ENCODE measurements at places on chromosomes 2 and 18.

GRCh38 chr18:61352611-61353010 is 19.4 kb downstream of the CDH20 start:
- DNase-seq = no peak

DNA sequence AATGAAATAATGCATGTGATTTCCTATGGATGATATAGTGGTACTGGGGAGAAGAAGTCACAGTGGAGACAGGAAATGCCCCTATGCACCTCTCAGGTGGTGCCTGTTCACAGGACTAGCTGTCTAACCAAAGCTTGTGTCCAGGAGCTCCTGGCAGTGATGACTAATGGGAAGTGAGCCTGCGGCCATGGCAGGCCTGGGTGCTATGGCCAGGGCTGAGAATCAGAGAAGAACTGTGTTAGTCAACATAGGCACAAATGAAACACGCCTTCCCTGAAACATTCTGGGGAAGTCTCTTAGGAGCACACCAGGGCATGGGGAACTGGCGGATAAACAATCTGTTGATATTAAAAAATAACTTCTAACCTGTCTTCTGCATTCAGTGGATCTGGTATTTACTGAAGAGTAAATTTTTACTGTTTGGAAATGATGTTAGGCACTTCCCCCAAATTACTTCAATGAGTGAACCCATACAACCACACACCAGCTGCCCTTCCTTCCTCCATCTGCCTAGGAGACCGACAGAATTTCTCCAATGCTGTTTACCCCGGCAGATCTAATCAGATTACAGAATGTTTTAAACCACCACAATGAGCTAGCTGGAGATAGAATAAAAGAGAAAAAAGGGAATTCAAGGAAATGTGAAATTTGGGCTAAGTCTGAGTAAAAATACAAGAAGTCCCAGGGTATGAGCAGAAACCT is 67.4 kb downstream of the MEP1B start:
- DNase-seq = no peak

- DNase-seq = peak; percentile 54
These were observed 711 bp downstream of the DOK6 start for GRCh38 chr18:69401226-69401971.

- DNase-seq = no peak
These were observed 193.6 kb downstream of the MTCL1 start for GRCh38 chr18:8899000-8899399.

GRCh38 chr18:62796216-62796621 is 80.9 kb downstream of the PHLPP1 start:
- DNase-seq = no peak

DNA sequence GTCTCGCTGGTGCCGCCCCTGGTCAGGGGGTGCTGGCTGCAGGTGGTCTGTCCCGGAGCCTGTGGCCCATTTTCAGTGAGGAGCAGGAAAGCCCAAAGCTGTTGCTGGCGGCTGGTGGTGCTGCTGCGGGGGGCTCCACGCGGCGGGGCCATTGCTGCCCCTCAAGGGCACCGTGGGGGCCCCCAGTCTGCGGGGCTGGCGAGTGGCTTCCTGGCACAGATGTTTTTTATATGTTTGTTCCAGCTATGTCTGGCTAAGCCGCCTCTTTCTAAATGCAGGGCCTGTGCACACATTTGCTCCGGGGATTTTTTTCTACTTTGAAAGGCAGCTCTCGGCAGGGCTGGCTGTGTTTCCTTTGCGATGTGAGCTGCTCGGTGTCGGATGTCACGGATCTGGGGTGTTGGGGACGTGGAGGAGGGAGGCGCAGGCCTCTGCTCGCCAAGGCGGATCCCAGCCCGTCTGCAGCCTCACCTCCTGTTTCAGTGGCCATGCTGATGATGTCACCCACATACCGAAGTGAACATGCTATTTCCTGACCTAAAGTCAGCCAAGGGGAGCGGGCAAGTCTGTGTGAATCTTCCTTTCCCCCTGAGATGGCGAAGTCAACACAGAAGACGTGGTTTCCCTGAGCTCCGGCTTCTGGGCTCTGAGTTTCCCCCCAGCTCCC is 112.0 kb upstream of the CTDP1 start:
- DNase-seq = no peak

DNA sequence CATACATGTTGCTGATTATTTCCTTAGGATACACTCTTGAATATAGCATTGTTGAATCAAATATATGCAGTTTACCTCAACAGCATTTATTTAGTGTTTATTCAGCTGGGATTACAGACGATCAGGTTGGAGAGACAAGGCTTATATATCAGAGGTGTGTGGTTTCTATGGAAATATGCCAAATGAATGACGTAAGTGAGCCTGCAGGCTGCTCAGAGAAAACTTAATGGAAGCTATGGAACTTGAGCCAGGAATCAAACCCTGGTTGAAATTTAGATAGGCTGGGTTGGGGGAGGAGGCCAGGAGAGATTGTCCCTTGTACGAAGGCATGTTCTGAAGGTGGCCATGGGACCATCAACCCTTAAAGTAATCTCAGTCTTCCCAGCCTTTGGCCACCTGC is 79.5 kb downstream of the INPP4A start:
- DNase-seq = peak; percentile 76

GRCh38 chr2:11514081-11514730 is 19.6 kb upstream of the GREB1 start:
- no peak for DNase-seq

DNA sequence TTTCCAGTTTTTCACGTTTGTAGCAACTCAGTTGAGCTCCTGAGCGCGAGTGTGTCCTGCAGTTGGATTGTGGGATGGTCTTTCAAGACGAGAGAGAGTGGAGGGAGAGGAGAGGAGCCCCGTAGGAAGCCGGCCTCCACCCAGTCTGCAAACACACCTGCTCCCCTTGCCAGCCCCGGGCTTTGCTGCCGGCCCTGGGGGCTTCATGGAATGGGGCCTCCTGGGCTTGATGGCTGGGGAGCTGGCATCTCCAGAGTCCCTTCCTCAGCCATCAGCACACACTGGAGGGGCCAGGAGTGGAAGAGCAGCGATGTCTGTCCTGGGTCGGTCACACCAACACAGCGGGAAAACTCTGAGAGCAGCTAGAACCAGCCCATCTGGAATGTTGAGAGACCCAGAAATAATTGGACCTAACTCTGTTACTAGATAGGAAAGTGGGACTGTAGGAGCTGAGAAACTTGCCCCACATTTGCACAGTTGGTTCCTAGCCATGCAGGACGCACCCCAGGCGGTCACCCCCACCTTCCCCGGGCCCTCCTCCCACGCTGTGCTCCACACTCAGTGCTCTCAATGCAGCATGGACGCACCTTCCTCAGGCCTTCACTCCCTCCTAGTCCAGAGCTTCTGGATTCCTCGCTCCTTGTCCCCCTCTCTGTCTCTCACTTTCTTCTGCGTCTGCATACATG is 69.6 kb downstream of the PTGR3 start:
- no peak for DNase-seq

GRCh38 chr18:49094979-49095632 is 144.3 kb upstream of the SMAD7 start:
- no peak for DNase-seq
